ENCODE measurements at places on chromosomes 11 and 22.

- DNase-seq = no peak
Measured at GRCh38 chr11:46359953-46360352, 12.7 kb downstream of the DGKZ start.

GRCh38 chr22:19457828-19458428 lies 10.4 kb upstream of the C22orf39 start:
- DNase-seq = no peak

- no peak for DNase-seq
Measured at GRCh38 chr22:32489377-32489776, 14.8 kb downstream of the FBXO7 start.

DNA sequence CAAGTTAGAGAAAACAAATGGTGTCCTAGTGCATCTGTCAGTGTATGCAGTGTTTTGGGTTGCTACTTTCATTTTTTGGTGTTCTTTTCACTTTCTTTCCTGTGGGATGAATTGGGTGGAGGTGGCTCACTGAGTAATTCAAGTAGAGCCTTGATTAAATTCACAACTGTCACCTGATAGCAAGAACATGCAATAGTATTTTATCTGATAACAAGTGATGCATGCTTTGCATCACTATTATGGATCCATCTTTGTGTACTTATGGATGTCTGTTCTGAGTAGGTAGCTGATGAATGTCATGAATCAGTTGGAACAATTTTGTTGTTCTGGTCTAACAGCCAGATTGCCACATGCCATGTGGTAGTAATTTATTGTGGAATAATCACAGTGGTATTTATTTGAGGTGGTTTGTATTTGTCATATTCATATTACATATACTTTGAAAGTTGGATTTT lies 87.5 kb downstream of the DDX10 start:
- DNase-seq = no peak

- peak; percentile 60 for DNase-seq
Measured at GRCh38 chr11:66981976-66982578, 7.0 kb downstream of the C11orf86 start.

- DNase-seq = no peak
Measured at GRCh38 chr22:25782831-25783230, 40.8 kb downstream of the MYO18B start.

DNA sequence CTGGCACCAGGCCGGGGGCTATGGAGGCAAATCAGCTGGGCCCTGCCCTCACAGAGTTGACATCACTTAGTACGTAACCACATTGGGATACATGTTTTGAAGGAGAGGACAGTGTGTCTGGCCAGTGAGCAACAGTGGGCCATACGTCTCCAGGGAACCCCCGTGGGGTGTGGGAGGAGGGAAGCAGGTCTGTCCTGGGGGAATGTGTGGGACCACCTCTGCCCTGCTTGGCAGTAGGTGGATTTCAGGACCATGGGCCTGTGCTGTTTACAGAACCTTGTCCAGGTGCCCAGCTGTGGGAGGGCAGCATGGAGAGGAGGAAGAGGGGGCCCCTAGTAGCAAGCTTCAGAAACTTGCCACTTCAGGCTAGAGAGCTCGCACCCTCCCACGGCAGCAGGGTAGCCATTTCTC lies 21.0 kb downstream of the P2RY2 start:
- no peak for DNase-seq

DNA sequence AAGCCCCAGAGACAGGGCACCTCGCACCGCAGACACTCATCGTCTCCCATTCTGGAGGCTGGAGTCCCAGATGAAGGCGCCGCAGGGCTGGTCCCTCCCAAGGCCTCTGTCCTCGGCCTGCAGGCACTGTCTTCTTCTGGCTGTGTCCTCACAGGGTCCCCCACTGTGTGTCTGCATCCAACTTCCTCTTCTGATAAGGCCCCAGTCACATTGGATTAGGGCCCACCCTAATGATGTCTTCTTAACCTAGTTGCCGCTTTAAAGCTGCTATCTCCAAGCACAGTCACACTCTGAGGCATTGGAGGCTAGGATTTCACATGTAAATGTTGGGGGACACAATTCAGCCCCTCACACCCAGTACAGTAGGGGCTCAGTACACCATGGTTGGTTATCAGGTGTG lies 48.9 kb downstream of the DHCR7 start:
- no peak for DNase-seq

- DNase-seq = no peak
Measured at GRCh38 chr11:123046473-123047259, 15.3 kb downstream of the HSPA8 start.

- no peak for DNase-seq
Measured at GRCh38 chr22:23243006-23243573, 62.8 kb downstream of the BCR start.

DNA sequence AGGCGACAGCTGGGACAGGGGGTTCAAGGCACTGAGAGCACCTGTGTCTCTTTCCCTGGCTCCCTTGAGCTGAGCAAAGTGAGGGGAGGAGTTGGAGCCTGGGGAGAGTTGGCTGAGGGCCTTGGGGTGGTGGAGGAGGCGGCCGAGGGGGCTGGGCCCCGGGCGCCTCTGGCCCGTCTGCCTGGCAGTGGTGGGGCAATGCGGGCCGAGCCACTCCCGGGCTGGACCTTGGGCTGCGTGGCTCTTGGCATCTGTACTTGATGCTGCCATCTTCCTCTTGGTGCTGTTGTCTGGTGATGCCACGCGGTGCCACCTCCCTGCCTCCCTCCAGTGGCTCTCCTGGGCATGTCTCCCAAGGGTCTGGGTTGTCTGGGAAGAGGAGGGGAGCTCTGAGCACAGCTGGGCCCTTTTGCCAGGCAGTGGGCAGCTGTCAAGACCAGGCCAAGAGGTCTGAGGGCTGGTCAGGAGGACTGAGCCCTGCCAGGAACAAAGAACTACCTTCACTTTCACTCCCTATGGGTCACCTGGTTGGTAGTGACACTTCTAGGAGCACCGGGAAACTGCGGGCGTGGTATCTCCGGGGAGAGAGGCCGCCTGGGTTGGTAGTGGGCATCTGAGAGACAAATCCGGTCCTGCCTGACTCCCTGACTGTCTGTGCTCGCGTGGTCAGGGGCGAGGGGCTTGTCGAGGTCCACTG lies 1.3 kb downstream of the GRIK4 start:
- no peak for DNase-seq

GRCh38 chr11:124861670-124862069 lies 3.6 kb upstream of the ROBO3 start:
- DNase-seq = no peak

DNA sequence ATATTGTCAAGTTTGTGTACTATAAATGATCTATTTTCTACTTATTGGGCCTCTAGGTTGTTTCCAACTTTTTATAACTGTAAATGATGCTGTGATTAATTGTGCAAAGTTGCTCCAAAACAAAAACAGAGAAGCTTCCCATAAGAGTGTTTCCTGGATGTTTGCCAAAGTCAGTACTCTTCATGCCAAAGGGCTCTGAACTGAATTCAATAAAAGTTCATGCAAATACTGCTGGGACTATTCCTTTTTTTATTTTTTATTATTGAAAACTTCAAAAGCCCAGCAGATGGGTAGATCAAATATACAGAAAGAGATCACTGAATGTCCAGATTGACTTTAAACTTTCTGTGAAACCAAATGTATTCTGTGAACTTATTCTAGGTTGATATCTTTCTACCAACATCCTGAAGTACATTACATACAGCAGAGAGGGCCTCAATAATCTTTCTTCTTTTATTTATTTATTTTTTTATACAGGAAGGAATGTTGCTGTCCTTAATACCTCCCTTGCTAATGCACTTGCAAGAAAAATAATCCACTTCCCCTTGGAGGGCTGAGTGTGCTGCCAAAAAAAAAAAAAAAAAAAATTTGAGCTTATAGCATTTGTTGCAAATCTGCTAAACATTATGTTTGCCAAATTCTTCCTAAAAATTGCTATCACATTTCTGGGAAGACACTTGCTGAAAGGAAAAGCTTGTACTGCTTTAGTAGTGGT lies 53.0 kb downstream of the CTSC start:
- no peak for DNase-seq

GRCh38 chr11:67695606-67696005 lies 21.2 kb upstream of the ALDH3B2 start:
- no peak for DNase-seq

- peak; percentile 4 for DNase-seq
Measured at GRCh38 chr11:69131644-69132300, 24.0 kb upstream of the SMIM38 start.

- no peak for DNase-seq
Measured at GRCh38 chr22:48959496-48959895, 868.2 kb downstream of the BRD1 start.

- DNase-seq = no peak
Measured at GRCh38 chr11:102760344-102761035, 19.9 kb downstream of the MMP10 start.

GRCh38 chr11:80720295-80720694 lies 1279.5 kb upstream of the TENM4 start:
- DNase-seq = no peak

DNA sequence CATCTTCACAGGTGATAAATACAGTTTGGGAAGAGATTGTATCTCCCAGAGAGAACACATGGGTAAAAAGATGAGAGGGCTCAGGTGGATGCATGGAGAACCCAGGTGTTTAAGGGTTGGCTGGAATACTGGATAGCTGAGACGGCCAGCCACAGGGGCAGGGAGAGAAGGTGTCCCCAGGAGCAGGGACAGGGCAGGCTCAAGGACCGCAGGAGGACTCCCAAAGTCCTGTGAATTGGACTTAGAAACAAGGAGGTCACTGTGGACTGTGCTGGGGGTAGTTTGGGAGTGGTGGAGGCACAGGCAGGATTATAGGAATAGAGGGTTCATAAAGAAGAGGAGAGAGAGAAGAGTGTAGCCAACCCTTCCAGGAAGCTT lies 103.8 kb upstream of the PARVA start:
- no peak for DNase-seq

Data from DMS 273 treated with DMSO at 0.1 percent for 48 hours (cell line).